ENCODE measurements at places on chromosomes 11 and 22.

- peak; percentile 59 for DNase-seq
Measured at GRCh38 chr11:65927904-65928397, 8.7 kb downstream of the DRAP1 start.

- no peak for DNase-seq
Measured at GRCh38 chr11:47659276-47659675, 16.9 kb upstream of the MTCH2 start.

DNA sequence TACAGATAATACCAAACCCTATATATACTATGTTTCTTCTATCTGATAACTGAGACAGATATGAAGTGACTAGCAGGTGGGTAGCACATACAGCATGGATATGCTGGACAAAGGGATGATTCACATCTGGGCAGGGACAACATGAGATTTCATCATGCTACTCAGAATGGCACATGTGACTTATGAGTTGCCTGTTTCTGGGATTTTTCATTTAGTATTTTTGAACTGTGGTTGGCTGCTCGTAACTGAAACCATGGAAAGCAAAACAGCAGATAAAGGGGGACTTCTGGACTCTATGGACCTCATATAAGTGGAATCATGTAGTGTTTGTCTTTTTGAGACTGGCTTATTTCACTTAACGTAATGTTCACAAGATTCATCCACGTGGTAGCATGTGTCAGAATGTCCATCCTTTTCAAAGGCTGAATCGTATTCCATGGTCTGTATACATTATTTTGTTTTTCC, 883.0 kb downstream of the TBC1D22A start:
- no peak for DNase-seq

DNA sequence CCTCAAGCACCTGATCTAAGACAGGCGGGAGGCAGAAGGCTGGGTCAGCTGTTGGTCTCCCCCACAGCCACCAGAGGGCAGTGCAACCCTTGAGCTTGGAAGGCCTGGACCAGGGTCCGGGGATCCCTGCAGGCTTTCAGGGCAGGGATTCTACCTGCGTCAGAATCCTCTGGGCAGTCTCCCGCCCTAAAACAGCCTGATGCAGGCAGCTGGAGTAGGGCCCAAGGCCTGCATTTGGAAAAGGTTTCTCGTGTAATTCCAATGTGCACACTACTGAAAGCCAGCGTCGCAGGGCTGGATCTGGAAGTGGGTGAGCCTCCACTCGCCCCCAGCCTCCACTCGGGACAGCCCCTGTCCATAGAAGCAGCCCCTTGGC, 31.8 kb downstream of the BID start:
- peak; percentile 34 for DNase-seq

GRCh38 chr11:118938491-118939403, 13.0 kb upstream of the BCL9L start:
- DNase-seq: no peak

DNA sequence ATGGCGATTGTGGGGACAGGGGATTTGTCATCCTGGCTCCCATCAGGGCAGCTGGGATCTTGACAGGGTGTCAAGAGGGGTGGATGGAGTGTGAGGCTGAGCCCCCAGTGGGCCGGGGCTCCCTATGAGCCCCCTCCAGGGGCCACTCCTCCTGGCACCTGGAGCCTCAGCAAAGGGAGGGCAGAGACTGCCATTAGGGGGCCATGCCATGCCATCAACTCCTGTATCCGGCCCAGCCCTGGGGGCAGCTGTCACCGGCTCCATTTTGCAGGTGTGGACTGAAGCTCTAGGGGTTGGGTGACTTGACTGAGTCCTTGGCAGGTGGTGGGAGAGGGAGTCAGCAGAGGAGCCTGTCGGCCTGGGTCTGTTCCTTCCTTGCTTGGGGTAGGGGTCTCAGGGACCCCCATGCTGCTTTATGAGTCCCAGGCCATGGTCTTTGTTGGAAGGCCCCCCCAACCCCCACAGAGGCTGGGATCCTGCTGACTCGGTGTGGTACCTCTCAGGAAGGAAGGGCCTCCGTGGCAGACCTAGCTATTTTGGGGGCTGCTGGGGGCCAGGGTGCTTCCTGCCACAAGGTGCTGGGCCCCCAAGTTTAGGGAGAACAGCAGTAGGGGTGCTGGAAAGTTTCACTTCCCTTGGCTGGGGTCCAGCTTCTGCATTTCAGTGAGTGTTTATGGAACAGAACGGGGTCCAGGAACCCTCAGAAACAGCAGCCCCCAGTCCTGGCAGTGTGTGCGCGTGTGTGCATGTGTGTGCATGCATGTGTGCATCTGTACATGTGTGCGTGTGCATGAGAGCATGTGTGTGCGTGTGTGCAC, 1.5 kb downstream of the ACY3 start:
- no peak for DNase-seq

GRCh38 chr11:64655941-64656601, 65.1 kb downstream of the SLC22A12 start:
- no peak for DNase-seq

GRCh38 chr22:50304528-50305392, 2.7 kb downstream of the PLXNB2 start:
- DNase-seq: no peak

- DNase-seq: no peak
Measured at GRCh38 chr22:32714458-32715430, 86.8 kb upstream of the TIMP3 start.

- no peak for DNase-seq
Measured at GRCh38 chr11:75432911-75433321, at the start of gene KLHL35. TSS of gene KLHL35 (minus strand) at chr11:75433203. CDS start at chr11:75430629, 2,574 bp downstream.

DNA sequence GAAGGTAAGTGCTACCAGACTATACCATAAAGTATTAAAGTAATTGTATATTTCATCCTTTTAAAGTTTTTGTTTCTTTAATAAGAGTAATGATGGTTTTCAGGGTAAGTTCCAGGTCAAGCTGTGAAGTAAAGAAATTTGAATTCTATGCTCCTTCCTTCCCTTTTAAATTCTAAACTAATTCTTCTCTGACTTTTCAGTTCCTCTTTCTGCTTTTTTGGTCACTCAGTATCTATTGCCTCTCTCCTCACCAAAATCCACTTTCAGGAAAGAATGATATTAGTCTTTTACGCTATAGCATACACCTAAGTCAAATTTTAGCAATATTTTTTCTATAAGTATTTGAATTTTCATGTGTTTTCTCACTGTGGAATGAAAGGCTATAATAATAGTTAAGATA, 8.2 kb downstream of the MMP8 start:
- no peak for DNase-seq

- DNase-seq: no peak
Measured at GRCh38 chr11:708511-708910, 2.5 kb downstream of the EPS8L2 start.

- no peak for DNase-seq
Measured at GRCh38 chr22:24995649-24996180, 43.2 kb downstream of the KIAA1671 start.

- DNase-seq: no peak
Measured at GRCh38 chr22:17429516-17429915, 60.3 kb downstream of the CECR2 start.

DNA sequence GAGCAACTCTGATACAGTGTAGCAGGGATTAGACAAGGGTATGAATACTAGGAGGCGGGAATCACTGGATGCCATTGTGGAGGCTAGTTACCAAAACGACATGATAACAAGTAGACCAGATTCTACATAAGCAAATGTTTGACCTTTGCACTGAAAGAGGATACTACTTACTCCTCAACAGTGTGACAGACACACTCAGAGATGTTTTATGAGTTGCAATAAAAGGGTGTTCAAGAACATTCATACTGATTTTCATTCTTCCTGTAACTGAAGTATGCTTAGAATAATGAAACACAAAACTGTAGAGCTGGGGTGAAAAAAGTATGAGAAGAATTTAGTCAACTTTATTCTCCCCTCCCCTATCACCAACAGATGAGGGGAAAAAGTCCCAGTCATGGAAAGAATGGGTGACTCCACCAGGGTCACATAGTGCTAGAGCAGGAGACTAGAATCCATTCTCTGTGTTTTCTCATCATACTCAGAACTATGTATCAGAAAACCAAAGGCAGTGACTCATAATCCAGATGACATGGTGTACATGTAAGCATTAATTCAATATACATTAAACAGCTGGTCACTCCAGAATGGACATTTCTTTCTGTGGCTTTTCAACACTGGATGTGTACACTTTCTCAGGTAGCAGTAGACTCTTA, 32.8 kb downstream of the ARHGAP20 start:
- DNase-seq: no peak

DNA sequence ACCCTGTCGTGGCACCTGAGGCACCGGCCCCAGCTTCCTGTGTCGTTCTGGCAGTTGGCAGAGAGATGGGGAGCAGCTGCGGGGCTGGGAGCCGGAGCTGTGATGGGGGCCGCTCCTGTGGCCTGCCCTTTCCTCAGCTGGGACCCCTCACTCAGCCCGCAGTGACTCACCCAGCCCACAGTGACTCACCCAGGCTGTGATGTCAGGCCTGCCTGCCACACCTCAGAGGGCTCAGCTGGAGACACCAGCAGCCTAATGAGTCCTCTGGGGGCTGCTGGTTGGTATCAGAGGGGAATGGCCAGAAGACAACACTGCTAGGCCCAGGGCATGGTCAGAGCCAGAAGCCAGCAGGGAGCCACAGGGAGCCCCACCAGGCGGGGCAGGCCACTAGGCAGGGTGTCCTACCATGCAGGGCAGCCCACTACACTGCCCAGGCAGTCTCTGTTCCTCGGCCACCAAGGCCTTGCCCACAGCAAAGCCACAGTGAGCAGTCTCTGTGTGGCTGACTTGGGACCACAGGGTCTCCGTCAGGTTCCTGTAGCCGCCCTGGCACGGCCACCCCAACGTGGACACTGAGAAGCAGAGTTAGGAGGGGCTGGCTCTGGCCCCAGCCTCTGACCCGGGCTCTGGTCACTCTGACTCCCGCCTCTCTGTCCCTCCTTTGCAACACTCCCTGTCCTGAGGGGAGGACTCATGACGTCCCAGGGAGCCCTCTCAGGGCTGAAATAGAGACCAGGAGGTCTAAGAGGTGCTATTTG, 4.2 kb upstream of the FXYD2 start:
- peak; percentile 50 for DNase-seq

- no peak for DNase-seq
Measured at GRCh38 chr11:61281581-61282250, 13.4 kb downstream of the VWCE start.

GRCh38 chr22:41770715-41771468, 29.6 kb upstream of the CCDC134 start:
- DNase-seq: no peak

DNA sequence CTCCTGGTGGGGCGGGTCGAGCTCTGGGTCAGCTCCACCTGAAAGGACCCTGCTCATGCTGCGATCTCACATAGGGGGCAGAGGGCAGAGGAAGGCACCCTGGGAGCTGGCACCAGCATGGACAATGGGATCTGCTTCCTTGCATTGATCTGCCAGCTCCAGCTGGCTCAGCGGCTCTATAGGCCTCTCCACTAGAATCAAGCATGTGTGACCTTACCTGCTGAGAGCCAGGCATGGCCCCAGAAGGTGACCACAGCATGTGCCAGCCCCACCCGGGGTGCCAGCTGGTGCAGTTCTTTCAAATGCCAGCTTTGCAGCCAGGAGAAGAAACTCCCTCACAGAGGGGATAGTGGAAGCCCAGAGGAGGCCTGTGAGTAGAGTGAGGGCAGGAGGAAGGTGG, 22.0 kb upstream of the KLHL35 start:
- DNase-seq: no peak

GRCh38 chr11:103537904-103538502, 428.8 kb downstream of the DYNC2H1 start:
- no peak for DNase-seq
